Activated T-helper 2 cell treated with anti-CD3 and anti-CD28 coated beads, Interferon-gamma antibody, Interleukin-2, Interleukin-4, amounts not matched to agents 10 μg/mL and 5 μg/mL and 100 μg/mL, durations not matched to agents 14 hours and 24 hours and 36 hours (primary cell): ENCODE measurements at places on chromosomes 5 and 9.

DNA sequence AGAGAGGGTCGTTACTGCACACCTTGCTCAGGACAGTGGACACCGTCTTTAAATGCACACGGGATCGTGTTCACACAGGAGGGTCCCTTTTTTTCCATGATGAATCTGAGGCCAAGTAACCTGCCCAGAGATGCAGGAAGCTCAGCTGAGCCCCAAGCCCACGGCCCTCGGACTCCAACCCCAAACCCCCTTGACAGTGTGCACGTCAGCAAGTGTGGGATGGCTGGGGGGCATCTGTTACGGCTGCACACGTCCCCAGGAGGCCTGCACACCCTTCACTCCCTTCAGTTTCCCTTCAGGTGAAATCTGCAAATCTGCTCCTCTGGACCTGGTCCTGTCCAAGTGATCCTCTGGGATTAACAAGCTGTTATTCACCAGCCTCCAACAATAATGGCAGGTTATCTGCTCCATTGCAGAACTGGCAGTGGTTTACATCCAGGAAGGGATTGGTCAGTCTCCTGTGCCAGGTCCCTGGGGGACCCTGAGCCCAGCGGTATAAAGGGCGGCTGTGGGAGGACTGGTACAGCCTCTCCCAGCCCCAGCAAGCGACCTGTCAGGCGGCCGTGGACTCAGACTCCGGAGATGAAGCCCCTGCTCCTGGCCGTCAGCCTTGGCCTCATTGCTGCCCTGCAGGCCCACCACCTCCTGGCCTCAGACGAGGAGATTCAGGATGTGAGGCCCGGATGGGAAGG lies at the start of gene LCN1:
LCN1 (plus strand) TSS at position 525 of the 692 bp plus-strand sequence; CDS start at position 583, 58 bp downstream.
- no peak for DNase-seq

DNA sequence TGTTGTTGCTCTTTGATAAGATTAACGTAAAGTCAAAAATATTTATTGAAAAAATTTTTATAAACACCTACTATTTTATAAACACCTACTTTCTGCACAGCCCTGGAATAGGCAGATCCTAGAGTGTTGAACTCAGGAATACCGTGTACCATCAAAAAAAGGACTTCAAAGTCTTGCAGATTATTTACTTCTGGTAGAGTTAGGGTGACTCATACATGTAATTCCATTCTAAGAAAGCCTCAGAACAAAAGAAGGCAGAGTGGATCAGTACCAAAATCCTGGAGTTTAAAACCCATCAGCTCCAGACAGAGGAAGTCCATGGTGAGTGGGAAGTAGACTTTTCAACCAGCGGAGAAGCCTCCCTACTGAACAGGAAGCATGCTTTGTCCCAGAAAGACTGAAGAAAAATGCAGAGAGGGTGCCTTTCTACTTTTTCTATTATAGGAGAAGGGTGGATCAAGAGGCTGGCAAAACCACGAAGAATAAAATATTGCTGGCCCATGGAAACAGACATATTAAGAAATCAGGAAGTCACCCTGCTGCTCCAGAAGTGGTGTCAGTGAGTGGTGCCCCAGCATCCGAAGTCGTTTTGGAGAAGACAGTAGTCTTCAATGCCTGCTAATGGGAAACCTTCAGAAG lies 45.1 kb upstream of the DAB2 start:
- no peak for DNase-seq

- no peak for DNase-seq
These were observed 189.9 kb downstream of the ARL15 start for GRCh38 chr5:54120473-54120872.

GRCh38 chr5:123124126-123124858 lies 35.3 kb downstream of the PRDM6 start:
- DNase-seq: no peak

- DNase-seq: no peak
These were observed 32.6 kb downstream of the UBAP1 start for GRCh38 chr9:34211395-34211794.

DNA sequence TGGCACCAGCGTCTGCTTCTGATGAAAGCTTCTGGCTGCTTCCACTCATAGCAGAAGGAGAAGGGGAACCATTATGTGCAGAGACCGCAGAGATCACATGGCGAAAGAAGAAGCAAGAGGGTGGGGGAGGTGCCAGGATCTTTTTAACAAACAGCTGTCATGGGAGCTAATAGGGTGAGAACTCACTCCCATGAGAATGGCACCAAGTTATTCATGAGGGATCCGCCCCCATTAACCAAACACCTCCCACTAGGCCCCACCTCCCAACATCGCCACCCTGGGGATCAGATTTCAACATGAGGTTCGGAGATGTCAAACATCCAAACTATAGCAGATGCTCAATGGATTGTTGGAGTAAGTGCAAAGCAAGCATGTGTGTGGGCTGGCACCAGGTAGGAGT lies 125.8 kb upstream of the SLIT3 start:
- DNase-seq: no peak
